ENCODE measurements at places on chromosomes 11 and 22. TPM values are rescaled to one million over a fixed set of nuclear protein-coding genes. Genes with fewer than 3 reads are reported as not detected.

- H3K27ac ChIP-seq: no peak overlapping the region
- H3K36me3 ChIP-seq: no peaks in the 10 kb centered on the region
- H3K4me1 ChIP-seq: no peaks in the 10 kb centered on the region
- no peak overlapping the region for H3K4me3 ChIP-seq
- no peaks in the 10 kb centered on the region for H3K27me3 ChIP-seq
Measured at GRCh38 chr22:38819387-38819940, 24.4 kb downstream of the NPTXR start.

The IFT27 gene
- 6.0 TPM for total RNA-seq

The RAB38 gene
- total RNA-seq: 0.20 TPM

DNA sequence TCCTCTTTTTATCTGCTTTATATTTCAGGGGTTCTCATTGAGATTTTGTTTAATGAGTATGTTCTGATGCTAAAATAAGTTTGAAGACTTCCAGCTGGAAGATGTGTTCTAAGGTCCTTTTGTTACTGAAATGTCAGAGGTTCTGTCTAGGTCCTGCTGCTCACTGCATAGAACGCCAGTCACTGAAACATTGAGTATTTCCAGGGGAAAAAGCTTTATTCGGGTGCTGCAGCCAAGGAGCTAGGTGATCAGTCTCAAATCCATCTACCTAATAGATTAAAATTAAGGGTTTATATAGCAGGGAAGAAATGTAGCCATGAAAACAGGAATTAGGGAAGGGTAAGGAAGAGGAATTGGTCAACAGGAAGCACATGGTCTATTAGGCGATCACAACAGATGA is 19.7 kb downstream of the SVIP start:
- no peaks in the 10 kb centered on the region for H3K27me3 ChIP-seq
- no peak for DNase-seq
- H3K4me1 ChIP-seq: peaks cover 17% of the 10 kb centered on the region
- H3K4me3 ChIP-seq: no peak overlapping the region
- H3K27ac ChIP-seq: no peak overlapping the region

The KRTAP5-2 gene
- not detected for total RNA-seq

GRCh38 chr22:19287076-19287707 is 4.3 kb downstream of the CLTCL1 start:
- peak overlapping the region; percentile 92 for H3K4me3 ChIP-seq
- peaks cover 58% of the 10 kb centered on the region for H3K4me1 ChIP-seq
- H3K36me3 ChIP-seq: no peaks in the 10 kb centered on the region
- H3K27me3 ChIP-seq: no peaks in the 10 kb centered on the region
- DNase-seq: peak; percentile 78
- peak overlapping the region; percentile 97 for H3K27ac ChIP-seq

The TRPM5 gene
- not detected for total RNA-seq

The UEVLD gene
- total RNA-seq: 14.1 TPM

The CDC42EP2 gene
- total RNA-seq: 7.3 TPM

DNA sequence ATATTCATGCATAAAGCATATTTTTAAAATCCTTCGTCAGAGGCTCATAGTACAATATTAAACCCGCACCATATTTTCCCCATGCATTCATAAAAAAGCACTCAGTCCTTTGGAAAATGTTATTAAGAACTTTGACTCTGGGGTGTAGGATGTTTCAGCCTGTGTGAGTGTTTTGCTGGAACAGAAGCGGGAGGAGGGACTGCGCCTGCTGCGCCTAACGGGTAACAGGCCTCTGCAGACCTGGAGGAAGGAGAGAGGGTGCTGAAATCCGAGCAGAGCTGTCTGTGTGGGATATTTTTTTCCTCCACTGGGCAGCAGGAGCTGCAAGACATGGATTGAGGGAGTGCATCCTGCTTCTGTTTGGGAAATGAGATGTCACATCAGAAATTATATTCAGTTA is 483.0 kb downstream of the BRD1 start:
- no peaks in the 10 kb centered on the region for H3K4me1 ChIP-seq
- H3K4me3 ChIP-seq: no peak overlapping the region
- no peak for DNase-seq

DNA sequence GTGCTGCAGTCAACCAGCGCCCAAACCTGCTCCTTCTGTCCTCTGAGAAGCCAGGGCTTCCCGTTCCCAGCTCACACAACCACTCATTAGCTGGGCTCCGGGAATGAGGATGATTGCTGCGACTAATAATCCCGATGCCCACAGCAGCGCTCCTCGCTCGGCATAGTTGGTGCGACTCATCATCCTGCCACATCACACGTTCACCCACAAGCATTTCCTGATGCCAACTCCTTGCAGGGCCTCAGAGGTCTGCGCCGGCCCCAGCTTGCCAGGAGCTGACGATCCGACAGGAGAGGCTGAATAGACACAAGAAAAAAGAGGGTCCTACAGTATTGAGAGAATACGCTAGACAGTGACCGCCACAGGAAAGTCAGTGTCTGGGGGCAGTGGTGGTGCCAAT is 10.6 kb upstream of the CSNK1E start:
- no peaks in the 10 kb centered on the region for H3K27me3 ChIP-seq
- DNase-seq: no peak
- H3K4me1 ChIP-seq: no peaks in the 10 kb centered on the region
- H3K4me3 ChIP-seq: no peak overlapping the region

DNA sequence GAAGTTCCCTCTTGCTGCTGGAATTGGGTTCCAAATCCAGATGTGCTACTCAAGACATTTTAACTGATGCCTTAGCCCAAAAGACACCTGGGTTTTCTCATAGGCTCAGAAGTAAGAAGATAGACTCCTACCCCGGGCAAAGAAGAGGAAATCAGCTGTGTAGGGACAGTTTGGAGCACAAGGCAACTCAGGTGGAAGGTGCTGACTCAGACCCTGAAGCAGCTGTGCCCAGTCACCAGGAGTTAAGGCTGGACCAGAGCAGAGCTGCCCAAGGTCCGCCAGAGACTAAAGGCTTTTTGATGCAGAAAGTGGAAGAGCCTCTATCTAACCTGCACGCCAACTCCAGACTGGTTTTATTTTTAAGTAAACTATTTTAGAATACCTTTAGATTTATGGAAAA is 20.6 kb upstream of the RAB1B start:
- no peaks in the 10 kb centered on the region for H3K4me1 ChIP-seq

The CD3E gene
- 0.71 TPM for total RNA-seq

GRCh38 chr22:46011627-46012181 is 34.7 kb upstream of the WNT7B start:
- no peaks in the 10 kb centered on the region for H3K36me3 ChIP-seq
- peak; percentile 15 for DNase-seq
- no peaks in the 10 kb centered on the region for H3K27me3 ChIP-seq
- no peak overlapping the region for H3K4me3 ChIP-seq

DNA sequence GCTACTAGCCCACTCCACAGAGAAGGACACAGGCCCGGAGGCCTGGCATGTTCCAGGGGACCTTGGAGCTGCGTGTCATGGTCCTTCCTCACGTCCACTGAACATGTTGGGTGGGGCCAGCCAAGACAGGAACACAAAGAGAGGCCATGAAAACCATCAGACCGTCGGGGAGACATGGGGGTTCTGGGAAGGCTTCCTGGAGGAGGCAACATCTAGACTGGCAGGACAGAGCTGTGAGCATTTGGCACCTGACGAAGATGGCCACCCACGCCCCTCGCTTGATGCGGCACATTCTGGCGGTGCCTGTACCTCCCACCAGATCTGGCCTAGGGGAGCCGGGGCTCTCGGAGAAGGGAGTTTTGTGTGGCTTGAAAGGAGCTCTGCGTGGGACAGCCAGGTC is 24.7 kb upstream of the ARHGAP8 start:
- peaks cover 6% of the 10 kb centered on the region for H3K4me1 ChIP-seq
- no peak for DNase-seq
- no peaks in the 10 kb centered on the region for H3K36me3 ChIP-seq
- no peak overlapping the region for H3K27ac ChIP-seq

DNA sequence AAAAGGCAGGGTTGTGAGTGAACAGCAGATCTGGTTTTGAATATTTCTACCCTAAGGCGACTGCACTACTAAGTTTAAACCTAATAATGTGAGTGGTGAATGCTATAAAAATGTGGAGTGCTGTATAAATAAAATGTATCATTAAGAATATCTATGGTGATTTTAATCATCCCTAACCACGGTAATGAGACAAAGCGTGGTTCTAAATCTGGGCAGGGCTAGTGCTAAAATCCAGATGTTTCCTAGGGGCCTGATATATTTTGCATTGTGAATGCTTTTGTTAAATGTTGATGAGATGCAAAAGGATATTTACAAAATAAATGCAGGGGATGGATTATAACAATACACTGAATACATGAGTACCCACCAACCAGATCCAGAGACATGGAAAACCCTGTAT is 58.1 kb downstream of the TSPAN18 start:
- no peak overlapping the region for H3K27ac ChIP-seq
- no peaks in the 10 kb centered on the region for H3K4me1 ChIP-seq

The ACRV1 gene
- not detected for total RNA-seq

GRCh38 chr11:48044577-48044976 is 64.2 kb downstream of the PTPRJ start:
- no peak overlapping the region for H3K4me3 ChIP-seq
- no peaks in the 10 kb centered on the region for H3K27me3 ChIP-seq
- H3K36me3 ChIP-seq: no peaks in the 10 kb centered on the region

The CTSW gene
- total RNA-seq: 0.22 TPM

DNA sequence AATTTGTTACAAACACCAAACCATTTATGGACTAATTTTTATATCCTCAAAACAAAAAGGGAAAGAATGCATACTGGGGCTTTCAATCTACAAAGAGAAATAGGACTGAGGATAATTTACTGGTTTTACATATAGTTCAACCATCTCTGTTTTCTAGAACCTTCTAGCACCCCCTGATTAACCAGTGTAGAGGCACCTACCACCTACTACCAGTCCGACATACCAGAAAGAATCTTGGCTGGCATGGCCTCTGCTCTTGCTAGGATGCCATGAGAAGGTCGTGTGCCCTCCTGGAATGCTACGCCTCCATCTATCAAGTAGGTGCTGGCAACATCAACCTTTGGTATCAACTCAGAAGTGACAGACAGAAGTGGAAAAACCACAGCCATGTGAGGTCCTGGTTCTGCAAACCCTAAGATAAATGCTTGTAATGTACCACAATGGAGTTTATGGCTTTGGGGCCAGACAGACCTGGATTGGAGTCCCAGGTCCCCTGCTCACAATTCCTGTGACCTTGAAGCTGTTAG is 28.2 kb downstream of the MYH9 start:
- H3K36me3 ChIP-seq: no peaks in the 10 kb centered on the region
- H3K4me3 ChIP-seq: no peak overlapping the region
- peak overlapping the region; percentile 76 for H3K27ac ChIP-seq
- no peak for DNase-seq
- peaks cover 69% of the 10 kb centered on the region for H3K4me1 ChIP-seq

The TYR gene
- not detected for total RNA-seq

DNA sequence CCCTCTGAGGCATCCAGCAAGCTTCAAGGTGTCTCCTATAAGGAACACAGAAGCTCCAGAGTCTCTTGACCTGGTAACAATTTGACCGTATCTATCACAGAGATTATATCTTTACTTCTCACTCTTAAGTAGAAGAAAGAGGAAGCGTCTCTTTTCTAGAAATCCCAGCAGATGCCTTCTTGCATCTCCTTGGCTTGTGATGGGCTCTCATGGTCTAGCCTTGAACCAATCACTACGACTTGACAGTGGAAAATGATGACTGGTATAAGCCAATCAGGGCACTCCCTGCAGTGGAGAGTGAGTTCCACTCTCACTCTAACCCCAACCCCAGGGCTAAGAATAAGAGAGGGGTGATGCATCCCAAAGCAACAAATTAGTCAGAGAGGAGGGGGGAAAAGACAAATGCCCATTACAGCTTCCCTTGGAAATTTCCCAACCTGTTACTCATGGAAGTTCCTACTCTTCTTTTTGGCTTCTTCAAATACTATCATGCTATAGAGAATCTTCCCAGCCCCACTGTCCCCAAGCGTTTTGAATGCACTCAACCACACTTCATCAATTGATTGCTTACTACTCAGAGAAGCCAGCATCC is 293.5 kb downstream of the MN1 start:
- H3K4me1 ChIP-seq: peaks cover 54% of the 10 kb centered on the region
- H3K27me3 ChIP-seq: no peaks in the 10 kb centered on the region
- no peaks in the 10 kb centered on the region for H3K36me3 ChIP-seq
- H3K27ac ChIP-seq: no peak overlapping the region

GRCh38 chr11:133903875-133904817 is 52.6 kb downstream of the IGSF9B start:
- no peaks in the 10 kb centered on the region for H3K36me3 ChIP-seq
- no peak for DNase-seq
- no peaks in the 10 kb centered on the region for H3K4me1 ChIP-seq
- H3K27ac ChIP-seq: no peak overlapping the region
- no peaks in the 10 kb centered on the region for H3K27me3 ChIP-seq
